ENCODE measurements at places on chromosomes 2 and 18.

- DNase-seq, result no peak
Observed at GRCh38 chr2:239302808-239303557, 97.8 kb downstream of the HDAC4 start.

DNA sequence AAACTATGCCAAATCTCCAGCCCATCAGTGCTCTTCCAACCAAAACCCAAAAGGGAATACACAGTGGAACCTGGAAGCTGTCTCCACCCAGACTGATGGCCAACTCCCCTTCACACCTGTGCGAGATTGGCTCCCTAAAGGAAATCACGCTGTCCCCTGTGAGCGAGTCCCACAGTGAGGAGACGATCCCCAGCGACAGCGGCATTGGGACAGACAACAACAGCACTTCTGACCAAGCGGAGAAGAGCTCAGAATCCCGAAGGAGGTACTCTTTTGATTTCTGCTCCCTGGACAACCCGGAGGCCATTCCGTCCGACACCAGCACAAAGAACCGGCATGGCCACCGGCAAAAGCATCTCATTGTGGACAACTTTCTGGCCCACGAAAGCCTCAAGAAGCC, 271.1 kb downstream of the SETBP1 start:
- DNase-seq, result no peak

- no peak for DNase-seq
Observed at GRCh38 chr18:11960743-11961380, 20.4 kb upstream of the IMPA2 start.

- no peak for DNase-seq
Observed at GRCh38 chr2:96147593-96148201, 2.5 kb upstream of the DUSP2 start.

- DNase-seq, result no peak
Observed at GRCh38 chr2:168466190-168466737, 10.2 kb downstream of the CERS6 start.

DNA sequence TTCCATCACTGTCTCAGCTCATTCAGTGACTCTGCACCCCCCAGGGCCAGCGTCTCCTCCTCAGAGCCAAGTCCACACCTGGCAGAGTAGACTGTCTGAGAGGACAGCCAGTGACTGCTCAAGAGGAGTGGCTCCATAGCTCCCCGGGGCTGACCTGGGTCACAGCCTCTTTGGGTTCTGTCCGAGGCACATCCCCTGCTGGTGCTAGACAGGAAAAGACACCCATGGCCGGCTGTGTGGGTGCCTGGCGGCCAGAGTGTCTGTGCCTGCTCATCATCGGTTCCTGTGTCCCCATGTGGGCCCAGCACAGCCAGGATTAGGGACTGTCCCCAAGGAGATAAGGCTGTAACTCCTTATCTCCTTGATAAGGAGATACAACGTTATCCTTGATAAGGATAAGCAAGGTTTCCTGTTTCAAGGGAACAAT, 3.5 kb upstream of the CROCC2 start:
- no peak for DNase-seq

DNA sequence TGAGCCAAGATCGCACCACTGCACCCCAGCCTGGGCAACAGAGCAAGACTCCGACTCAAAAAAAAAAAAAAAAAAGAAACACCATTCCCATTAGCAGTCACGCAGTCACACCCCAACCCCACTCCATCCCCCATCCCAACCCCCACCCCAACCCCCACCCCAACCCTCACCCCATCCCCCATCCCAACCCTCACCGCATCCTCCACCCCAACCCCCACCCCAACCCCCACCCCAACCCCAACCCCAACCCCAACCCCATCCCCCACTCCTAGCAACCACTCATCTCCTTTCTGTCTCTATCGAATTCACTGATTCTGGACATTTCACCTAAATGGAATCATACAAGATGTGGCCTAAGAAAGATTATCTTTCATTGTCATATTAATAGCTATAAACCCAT, 25.9 kb upstream of the ATP9B start:
- DNase-seq, result no peak

- no peak for DNase-seq
Observed at GRCh38 chr2:2165135-2165534, 165.9 kb downstream of the MYT1L start.

DNA sequence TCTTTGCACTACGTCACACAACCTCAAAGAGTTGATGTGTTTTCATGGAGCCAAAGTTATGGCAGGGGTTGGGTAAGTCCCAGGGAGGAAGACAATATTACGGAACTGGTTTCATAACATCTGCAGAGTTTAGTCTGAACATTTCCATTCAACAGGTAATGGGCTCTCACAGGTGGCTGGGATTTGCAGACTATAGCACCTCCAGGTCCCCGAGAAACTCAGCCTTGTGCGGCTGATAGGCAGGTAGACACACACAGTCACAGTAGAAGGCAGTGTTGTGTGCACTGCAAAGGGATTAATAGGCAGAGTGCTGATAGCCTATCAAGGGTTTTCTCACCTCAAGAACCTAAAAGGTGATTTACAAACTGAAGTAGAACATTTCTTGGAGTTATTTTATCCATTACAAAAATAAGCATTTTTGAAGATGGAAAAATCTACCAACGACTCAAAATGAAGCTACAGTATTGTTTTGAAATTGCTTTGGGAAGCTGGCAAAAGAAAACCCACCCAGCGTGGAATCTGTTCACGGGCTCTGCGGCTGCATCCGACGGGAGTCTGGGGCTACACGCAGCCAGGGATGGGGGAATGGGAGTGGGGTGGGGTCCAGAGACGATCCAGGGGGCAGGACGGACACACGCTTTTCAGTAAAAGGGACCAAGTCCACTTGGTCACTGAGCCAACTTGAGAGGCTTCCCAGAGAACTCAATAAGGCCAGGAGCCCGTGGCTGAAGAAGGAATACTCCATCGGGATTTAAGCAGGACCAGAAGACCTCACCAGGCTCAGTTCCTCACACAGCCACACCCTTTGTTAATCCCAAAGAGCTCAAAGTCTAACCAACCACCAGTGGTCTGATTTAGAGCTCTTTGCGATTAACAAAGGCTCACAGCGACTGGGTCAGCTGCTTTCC, 82.9 kb downstream of the CHRNA1 start:
- peak; percentile 40 for DNase-seq

- DNase-seq, result peak; percentile 20
Observed at GRCh38 chr2:105287692-105288091, 41.8 kb downstream of the TGFBRAP1 start.

DNA sequence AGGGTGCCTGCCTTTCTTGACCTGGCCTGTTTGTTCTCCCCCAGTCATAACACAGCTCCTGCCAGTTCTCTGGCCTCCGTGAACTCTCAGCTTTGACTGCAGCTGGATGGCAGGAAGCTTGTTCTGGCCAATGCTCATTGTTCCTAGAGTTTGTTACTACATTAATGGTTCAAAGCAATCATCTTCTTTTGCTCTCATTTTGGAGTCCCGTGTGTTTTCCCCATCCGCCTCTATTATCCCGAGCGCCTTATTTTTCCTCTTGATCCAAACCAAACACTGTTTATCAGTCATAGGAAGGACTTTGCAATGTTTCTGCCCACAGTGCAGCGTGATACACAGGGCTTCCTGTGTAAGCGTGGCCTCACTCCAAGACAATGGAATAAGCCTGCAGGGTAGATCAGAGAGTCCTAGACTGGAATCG, 184.3 kb upstream of the APCDD1 start:
- DNase-seq, result no peak

GRCh38 chr2:234919711-234920110, 32.1 kb upstream of the SH3BP4 start:
- DNase-seq, result no peak

GRCh38 chr2:119583291-119583690, 39.0 kb downstream of the CFAP221 start:
- DNase-seq, result no peak

DNA sequence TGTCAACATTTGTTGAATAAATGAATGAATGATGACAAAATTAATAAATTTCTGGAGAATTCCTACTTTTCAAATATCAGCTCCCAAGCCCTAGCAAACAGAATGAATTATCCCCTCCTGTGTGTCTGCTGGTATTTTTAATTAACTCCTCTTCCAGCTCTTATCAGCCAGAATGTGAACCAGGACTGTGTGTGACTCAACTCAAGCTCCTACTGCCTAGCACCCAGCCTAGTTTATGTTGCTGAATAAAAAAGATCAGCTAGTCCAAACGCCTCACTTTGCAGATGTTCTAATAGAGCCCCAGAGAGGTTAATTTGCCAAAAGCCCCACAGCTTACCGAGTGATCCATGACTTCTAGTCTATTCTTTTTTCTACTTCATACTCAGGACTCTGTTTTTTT, 50.3 kb downstream of the RABL2A start:
- no peak for DNase-seq

GRCh38 chr2:32277363-32277673, 386 bp upstream of the YIPF4 start:
- no peak for DNase-seq

GRCh38 chr2:223815186-223815883, 22.0 kb downstream of the AP1S3 start:
- peak; percentile 88 for DNase-seq

DNA sequence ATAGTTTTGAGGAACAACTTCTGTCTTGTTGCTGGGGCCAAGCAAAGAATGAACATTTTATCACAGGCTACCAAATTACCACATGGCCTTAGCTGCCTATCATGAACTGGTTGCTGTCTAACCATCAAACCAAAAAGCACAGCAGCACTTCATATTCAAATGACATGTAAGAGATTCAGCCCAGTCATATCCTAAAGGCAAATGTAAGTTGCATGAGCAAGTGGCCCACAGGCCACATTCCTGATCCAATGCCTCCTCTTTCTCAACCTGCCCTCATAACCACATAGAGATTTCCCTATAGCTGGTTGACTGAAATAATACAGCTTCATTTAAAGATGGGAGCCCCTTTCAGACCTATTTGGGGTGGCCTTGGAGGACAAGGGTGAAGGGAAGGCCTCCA, 572.3 kb downstream of the IRS1 start:
- DNase-seq, result no peak

DNA sequence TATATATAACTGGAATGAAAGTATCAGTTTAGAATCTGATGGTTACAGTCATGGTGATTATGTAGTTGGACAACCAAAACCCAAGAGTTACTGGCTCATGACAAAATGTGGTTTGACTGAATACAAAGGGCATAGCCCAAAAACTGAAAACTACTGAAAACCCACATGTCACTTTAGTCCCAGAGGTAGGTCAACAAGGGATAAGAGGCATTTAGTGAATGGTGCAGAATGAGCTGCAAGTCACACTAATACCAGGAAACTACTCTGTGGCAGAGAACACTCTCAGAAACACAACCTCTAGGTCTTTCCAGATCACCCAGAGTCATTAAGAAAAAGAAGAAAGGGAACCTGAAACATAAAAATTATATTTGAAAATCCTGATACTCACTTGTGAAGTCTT, 154.5 kb downstream of the AGPS start:
- DNase-seq, result no peak

GRCh38 chr18:36561046-36561445, 263.5 kb downstream of the FHOD3 start:
- DNase-seq, result no peak

DNA sequence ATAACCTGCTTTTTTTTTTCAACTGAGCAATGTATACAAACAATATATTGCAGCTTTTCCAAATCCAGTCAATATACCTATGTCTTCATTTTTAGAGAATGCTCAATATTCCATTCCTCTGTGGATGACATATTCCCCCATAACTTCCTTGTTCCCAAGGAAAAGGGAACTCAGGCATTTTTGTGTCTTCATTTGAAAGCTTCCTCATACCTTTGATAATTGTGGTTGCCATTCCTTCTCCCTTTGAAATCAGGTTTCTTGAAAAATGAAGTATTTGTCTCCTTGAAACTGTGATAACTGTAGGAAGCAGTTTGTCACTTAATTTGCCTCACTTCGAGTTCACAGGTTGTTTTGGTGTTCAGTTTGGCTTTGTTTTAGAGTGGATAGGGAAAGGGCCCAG, 13.5 kb downstream of the ELAC1 start:
- DNase-seq, result peak; percentile 7

DNA sequence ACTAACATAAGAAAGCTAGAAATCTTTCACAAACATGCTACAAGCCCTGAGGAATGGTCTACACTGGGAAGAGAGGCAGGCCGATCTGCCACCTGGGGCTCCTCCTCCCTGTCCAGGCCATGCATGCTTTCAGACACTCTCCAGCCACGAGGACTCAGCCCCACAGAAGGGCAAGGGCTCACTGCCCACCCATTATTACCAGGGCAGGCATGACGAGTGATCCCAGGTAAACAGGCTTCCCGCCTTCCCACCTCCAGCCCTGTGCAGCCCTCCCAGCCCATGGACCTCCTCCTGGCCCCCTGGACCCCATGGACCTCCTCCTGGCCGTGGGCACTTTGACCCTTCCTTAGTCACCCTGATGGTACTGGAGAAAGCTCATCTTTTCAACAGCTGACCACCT, 75.8 kb upstream of the TEX51 start:
- DNase-seq, result no peak

DNA sequence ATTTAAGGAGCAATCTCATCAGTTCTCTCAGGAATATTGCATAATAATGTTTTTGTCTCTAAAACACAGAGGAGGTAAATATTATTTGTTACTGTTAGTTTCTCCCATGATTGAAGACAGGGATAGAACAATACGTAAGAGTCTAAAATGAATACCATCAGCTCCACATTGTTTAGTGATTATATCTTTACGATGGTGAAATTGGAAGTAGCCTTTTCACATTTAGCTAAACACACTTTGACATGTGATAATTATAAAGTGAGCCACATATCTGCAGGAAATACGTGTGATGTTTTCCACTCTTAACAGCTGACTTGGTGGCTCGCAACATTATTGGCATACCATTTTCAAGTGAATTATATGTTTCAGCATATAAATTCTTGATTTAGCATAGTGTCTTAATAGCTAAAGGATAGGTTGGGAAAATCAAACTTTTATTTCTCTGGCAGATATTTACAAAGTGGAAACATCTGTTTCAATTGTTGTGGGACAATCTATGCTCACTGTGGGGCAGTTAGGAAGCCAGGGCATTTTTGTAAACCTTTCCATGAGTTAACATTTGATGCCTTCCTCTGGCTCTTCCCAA, 208.1 kb upstream of the RASGRP3 start:
- peak; percentile 79 for DNase-seq

- no peak for DNase-seq
Observed at GRCh38 chr18:62505669-62506494, 16.9 kb upstream of the ZCCHC2 start.

- no peak for DNase-seq
Observed at GRCh38 chr2:61193670-61194561, 31.9 kb downstream of the C2orf74 start.

- DNase-seq, result peak; percentile 61
Observed at GRCh38 chr2:6184532-6185292, 492.5 kb downstream of the SOX11 start.

- no peak for DNase-seq
Observed at GRCh38 chr2:159128191-159128590, 158.3 kb downstream of the WDSUB1 start.

DNA sequence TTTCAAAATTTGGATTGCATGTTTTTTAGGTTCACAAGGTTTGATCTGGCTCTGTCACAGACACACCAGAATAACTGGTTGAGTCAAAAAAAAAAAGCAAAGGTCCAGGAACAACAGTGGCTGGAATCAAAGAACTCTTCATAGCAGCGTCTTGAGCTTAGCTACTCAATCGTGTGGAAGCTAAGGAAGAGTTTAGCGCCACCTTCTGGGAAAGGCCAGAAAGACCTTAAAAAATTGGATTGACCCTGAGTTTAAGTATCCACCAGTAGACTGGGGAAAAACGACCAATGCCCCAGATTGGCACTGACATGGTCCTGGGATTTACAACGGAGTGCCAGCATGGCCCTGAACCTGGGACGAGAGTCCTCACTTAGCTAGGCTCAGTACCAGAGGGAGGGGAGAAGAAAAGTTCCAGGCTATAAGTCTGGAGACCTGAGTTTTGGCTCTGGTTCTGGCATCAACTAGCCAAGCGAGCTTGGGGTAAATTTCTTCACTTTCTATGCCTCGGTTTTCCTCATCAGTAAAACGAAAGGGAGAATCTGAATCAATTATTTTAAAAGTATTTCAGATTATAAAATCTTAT, 71.1 kb upstream of the TFCP2L1 start:
- DNase-seq, result peak; percentile 48
